ENCODE measurements at places on chromosomes 11 and 22. TPM values are rescaled to one million over a fixed set of nuclear protein-coding genes. Genes with fewer than 3 reads are reported as not detected.

Gene SUSD2
- 0.57 TPM for total RNA-seq

Gene DERL3
- 1.4 TPM for total RNA-seq

Gene THYN1
- total RNA-seq, result 43.4 TPM

Gene MRGPRF
- total RNA-seq, result 0.98 TPM

Gene MS4A3
- total RNA-seq, result not detected

Gene YIF1A
- total RNA-seq, result 47.6 TPM

Gene IGLL1
- total RNA-seq, result not detected

Gene PLEKHB1
- total RNA-seq, result 28.7 TPM

Gene MMP1
- total RNA-seq, result not detected

DNA sequence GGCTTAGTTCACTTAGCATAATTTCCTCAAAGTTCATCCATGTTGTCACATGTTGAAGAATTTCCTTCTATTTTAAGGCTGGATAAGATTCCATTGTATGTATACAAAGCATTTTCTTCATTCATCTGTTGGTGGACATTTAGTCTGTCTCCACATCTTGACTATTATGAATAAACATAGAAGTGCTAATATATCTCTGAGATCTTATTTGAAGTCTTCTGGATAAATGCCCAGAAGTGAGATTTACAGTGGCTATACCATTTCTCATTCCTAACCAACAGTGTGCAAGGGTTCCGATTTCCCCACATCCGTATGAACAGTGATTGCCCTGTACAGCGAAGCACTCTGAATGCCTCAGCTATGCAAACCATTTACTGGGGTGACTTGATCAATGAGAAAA, 6.6 kb upstream of the ZFTA start:
- DNase-seq, result no peak
- no peaks in the 10 kb centered on the region for H3K27me3 ChIP-seq
- H3K36me3 ChIP-seq, result no peaks in the 10 kb centered on the region
- peaks cover 1% of the 10 kb centered on the region for H3K4me1 ChIP-seq
- no peak overlapping the region for H3K4me3 ChIP-seq

- H3K4me3 ChIP-seq, result no peak overlapping the region
- peak overlapping the region; percentile 93 for H3K27ac ChIP-seq
- no peaks in the 10 kb centered on the region for H3K27me3 ChIP-seq
These were observed 58.3 kb downstream of the CDKN1C start for GRCh38 chr11:2827256-2827655.

DNA sequence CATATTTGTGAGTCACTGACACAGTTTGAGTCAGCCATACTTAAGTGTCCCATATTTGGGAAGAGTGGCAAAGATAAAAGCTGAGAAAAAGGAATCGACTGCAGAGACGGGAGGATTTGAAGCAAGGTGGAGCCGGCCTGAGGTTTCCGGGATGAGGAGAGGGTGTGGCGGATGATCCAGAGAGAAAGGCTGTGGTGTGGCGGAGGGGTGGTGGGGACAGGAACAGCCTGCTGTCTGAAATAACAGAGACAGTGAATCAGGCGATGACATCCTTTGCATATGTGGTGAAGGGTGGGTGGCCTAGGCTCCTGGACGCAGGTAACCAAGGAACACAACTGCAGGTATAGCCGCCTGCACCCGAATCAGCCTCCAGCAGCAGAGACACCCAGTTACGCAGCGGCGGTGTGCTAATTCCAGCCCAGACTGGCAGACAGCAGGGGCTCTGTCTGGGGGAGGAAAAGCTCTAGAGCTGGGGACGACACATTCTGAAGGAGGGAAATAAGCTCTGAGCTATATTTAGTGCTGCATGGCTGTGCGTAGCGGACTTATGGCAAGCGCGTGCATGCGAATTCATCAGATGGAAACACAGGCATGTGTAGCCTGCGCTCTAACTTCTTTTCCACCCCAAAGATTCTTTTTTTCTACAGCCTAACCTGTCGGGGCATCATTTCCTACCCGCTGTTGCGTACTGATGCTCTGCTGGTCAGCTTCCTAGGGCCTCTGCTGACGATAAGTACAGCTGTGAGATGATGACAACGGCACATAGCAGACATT, 62.7 kb upstream of the BARX2 start:
- no peaks in the 10 kb centered on the region for H3K36me3 ChIP-seq
- peaks cover 12% of the 10 kb centered on the region for H3K4me1 ChIP-seq
- no peak overlapping the region for H3K27ac ChIP-seq
- no peaks in the 10 kb centered on the region for H3K27me3 ChIP-seq

DNA sequence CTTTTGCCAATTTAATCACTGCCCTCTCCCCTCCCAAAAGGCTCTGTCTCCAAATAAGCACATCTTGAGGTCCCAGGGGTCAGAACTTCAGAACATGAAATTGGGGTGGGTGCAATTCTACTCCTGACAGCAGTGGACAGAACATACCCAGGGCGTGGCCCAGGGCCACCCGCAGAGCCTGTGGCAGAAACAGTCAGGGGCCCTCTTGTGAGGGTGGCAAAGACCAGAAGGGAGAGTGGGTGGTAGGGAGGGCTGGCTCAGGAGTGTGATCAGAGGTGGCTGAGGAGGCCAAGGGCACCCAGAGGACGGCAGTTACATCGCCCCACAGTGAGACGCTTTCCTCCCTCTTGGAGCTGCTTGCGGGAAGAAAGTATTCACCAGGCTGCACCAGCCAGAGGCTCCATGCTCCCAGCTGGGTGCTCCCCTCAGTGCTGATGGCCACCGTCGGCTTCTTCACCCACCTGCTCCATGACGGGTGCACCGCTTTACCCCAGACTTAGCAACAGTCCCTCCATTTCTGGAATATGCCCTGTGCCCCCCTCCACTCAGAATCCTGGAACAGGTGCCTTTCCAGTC, 1388.0 kb downstream of the BRD1 start:
- no peak for DNase-seq
- H3K27me3 ChIP-seq, result no peaks in the 10 kb centered on the region
- no peaks in the 10 kb centered on the region for H3K36me3 ChIP-seq
- no peaks in the 10 kb centered on the region for H3K4me1 ChIP-seq
- no peak overlapping the region for H3K4me3 ChIP-seq

- DNase-seq, result no peak
- H3K4me1 ChIP-seq, result peaks cover 22% of the 10 kb centered on the region
- H3K27ac ChIP-seq, result no peak overlapping the region
These were observed 41.8 kb upstream of the PRR5 start for GRCh38 chr22:44660051-44660830.

DNA sequence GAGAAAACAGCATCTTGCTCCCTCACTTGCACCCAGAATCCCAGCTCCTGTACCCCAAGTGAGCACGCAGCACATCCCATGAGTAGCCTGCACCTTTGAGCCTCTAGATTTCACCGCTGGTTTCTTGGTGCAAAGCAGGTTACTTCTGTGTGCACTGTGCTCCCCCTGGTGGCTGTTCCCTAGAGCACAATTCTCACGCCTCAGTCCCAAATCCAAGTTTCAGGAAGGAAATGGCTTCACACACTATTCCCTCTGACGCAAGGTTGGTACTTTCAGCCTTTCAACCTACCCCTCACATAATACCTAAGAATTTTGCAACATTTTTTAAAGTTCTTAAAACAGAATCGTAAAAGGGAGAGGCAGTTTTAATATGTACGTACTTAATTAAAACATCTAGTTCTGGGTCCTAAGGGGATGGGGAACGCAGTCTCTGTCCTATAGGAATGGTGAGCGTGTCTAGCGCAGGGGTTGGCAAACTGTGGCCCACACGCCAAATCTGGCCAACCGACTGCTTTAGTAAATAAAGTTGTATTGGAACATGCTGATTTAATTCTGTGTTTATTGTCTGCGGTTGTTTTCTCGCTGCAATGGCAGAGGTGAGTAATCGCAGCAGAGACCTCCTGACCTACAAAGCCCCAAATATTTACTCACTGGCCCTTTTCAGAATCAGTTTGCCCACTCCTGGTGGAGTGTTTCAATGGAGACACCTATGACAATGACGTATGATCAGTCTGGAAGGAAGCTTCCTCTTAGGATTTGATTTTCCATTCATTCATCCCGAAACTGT, 27.5 kb downstream of the DHCR7 start:
- H3K36me3 ChIP-seq, result no peaks in the 10 kb centered on the region
- H3K4me3 ChIP-seq, result no peak overlapping the region
- no peak for DNase-seq

GRCh38 chr11:128713595-128713994, 19.7 kb downstream of the FLI1 start:
- peaks cover 6% of the 10 kb centered on the region for H3K4me1 ChIP-seq
- H3K36me3 ChIP-seq, result no peaks in the 10 kb centered on the region
- no peak overlapping the region for H3K27ac ChIP-seq
- no peaks in the 10 kb centered on the region for H3K27me3 ChIP-seq

GRCh38 chr11:1487851-1488574, 1.4 kb upstream of the MOB2 start:
- H3K36me3 ChIP-seq, result no peaks in the 10 kb centered on the region
- no peak overlapping the region for H3K4me3 ChIP-seq
- peaks cover 63% of the 10 kb centered on the region for H3K4me1 ChIP-seq
- H3K27ac ChIP-seq, result no peak overlapping the region

- DNase-seq, result peak; percentile 88
- no peak overlapping the region for H3K4me3 ChIP-seq
- H3K27ac ChIP-seq, result peak overlapping the region; percentile 95
- H3K36me3 ChIP-seq, result no peaks in the 10 kb centered on the region
- peaks cover 90% of the 10 kb centered on the region for H3K4me1 ChIP-seq
These were observed 23.1 kb downstream of the A4GALT start for GRCh38 chr22:42697542-42698013.

- DNase-seq, result no peak
- no peaks in the 10 kb centered on the region for H3K27me3 ChIP-seq
- no peak overlapping the region for H3K4me3 ChIP-seq
- no peaks in the 10 kb centered on the region for H3K4me1 ChIP-seq
These were observed 8.7 kb upstream of the MPEG1 start for GRCh38 chr11:59221441-59221840.

Measured in heart right ventricle (tissue), 16 donors.